ENCODE measurements at places on chromosomes 7 and 10. TPM values are rescaled to one million over a fixed set of nuclear protein-coding genes. Genes with fewer than 3 reads are reported as not detected.
A peak's percentile ranks its signal among the peaks of the same experiment; 100 is the strongest.

DNA sequence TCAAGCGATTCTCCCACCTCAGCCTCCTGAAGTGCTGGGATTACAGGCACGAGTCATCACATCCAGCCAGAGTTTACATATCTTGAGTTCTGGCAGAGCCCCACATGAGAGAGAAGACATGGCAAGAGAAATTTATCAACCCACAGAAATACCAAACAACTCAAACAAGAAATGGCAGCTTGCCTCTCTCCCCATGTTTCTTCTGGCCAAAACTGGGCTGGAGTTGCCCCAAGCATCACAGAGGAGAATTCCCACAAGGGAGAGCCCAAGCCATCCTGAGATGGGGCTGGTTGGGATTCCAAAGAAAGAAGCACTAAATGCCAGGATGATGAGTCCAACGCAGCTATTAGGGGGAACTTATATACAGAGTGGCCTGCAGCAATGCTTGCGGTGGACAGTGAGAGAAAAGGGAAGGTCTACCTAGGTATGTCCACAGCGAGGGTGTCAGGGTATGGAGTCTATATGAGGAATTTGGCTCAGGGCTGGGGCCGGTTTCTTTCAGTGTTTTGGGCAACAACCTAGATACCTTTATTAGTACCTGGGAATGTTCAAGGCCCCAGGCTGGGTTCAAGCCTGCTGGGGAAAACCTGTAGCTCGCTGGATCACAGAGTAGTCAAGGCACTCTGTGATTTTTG, 14.5 kb upstream of the PAX4 start:
- DNase-seq = no peak

DNA sequence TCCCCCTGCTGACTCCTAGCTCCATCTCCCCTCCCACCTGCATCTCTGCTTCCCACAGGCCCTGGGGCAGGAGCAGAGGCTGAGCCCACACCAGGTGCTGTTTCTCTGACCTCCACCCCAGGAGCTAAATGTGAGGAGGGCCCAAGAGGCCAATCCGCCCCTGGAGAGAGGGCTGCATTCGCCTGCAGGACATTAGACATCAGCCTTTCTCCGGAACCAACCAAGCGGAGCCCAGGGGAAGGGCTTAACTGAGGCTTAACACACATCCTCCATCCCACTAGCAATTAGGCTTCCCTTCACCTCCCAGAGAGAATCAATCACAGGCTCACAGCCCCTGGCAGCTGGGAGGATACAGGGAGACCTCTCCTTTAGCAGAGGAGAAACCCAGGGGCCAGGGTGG, 50.5 kb downstream of the SH3PXD2A start:
- no peak for DNase-seq

GRCh38 chr10:30833628-30833970, 198.1 kb downstream of the ZNF438 start:
- no peak for DNase-seq

DNA sequence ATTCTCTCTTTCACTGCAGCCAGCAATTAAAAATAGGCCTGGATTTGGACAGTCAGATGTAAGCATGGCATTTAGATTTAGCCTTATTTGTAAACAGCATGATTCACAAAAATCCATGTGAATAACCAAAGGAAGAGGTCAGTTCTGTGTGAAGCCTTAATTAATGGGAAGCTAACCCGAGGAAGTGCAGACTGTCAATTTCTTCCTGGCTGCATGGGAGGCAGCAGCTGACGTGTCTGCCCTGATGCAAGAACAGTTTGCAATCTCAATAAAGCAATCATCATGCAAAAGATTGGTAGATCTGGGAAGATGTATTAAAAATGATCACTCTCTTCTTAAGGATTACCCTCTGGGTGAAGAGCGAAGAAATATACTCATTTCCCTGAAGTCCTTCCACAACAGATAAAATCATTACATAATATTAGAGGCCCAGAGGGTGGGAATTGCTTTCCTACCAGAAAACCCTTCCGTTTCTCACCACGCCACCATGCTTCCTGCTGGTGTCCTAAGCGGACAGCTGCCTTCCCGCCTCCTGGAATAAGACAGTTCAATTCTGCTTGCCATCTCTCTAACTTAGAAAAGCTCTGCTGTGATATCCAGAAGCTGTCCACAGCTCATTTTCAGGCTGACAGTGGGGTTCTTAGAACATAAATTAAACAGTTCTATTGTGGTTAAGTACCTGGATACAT, 526.7 kb upstream of the NRP1 start:
- no peak for DNase-seq

DNA sequence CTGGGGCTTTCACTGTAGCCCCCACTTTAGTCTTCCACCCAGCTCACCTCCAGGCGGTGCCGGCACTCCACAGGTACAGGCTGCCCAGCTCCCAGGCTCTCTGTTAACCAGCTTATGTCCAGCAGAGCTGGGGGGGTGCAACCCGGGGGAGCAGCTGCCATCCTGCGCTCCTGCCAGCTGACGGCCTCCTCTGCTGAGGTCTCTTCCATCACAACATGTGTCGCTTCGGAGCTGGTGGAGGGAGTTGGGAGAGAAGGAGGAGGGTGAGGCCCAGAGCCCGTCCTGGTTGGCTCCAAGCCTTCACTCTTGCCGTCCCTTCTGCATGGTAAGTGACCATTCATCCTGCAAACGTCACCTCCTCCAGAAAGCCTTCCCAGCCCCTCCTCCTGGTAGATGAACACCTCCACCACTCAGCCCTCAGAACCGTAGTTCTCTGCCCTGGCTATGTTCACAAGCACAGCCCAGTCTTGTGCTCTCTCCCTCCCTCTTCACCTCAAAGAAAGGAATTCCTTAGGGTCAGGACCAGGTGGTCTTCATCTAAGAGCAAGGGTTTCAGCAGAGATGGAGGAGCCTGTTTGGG, 1.6 kb downstream of the POLM start:
- no peak for DNase-seq

DNA sequence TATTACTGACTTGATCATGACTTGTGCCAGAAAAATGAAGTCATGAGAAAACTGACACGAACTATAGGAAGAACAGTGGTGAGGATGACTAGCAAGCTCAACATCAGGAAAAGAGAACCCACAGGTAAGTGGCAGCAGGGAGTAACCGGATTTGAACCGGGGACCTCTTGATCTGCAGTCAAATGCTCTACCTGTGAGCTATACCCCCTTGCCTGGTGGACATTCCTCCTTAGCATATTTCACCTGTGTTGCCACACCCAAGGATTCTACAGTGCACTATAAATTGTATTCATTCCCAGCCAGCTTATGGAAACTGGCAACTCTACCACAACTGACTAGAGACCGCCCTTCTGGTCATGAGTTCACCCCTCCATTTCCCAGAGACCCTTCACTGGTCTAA, 97.5 kb upstream of the ZNF746 start:
- no peak for DNase-seq

PTPN20 gene
- 8.2 TPM for total RNA-seq

TMEM178B gene
- total RNA-seq = 0.26 TPM

DNA sequence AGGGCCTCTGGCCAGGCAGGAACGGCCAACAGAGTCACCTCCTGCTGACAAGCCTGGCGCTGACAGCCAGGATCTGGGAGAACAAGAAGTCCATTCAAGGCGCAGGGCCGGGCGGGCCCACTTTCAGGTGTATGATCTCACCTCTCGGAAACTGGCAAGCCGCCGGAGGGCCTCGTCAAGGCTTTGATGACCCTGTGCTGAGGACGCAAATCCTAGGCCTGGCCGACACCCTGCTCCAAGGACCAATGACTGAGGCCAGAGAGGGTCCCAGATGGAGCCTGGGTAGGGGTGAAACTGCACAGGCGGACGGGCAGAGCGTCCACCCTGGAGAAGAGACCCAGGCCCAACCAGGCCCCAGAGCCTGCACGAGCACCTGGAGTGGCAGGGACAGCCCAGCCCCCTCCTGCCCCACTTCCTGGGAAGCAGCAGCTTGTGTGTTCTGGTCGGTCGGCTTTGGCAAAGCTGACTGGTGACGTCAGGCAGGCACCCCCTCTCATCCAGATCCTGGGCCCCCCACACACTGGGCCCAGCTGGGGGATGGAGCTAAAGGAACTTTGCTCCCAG, 30.6 kb downstream of the MYL10 start:
- DNase-seq = peak; percentile 70

CHPF2 gene
- 49.1 TPM for total RNA-seq

GRCh38 chr7:73966062-73966940, 61.7 kb upstream of the ELN start:
- DNase-seq = peak; percentile 62

DNA sequence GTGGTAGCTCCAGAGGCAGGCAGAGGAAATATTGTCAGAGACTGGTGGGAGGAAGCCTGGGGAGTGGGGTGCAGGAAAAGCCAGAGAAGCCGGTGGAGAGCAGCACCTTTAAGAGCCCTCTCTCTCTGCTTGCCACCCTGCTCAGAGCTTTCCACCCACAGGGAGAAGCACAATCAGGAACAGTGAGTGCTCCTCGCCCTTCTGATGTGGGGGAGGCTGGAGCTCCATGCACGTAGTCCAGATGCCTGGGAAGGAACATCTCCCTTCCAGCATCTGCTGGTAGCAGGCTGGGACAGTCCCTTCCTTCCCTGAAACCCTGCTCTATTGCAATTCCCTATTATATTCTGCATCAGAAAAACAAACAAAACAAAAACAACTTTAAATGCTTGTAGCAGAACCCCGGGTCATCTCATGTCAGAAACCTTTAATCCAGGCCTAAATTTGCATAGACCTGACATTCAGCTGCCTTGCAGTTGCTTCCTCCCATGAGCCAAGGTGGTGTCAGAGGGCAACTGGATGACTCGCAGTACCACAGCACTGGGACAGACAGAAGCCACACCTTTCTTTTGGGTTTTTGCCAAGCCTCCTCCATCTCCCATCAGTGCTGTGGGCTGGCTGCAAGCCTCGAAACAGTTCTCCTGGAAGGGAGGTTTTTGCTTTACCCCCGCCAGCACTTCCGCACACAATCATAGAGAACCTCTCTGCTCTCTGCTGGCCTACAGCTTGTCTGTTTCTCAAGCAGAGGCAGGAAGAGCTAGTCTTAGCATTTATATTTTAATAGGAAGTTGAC, 13.1 kb downstream of the AVPI1 start:
- no peak for DNase-seq

DNA sequence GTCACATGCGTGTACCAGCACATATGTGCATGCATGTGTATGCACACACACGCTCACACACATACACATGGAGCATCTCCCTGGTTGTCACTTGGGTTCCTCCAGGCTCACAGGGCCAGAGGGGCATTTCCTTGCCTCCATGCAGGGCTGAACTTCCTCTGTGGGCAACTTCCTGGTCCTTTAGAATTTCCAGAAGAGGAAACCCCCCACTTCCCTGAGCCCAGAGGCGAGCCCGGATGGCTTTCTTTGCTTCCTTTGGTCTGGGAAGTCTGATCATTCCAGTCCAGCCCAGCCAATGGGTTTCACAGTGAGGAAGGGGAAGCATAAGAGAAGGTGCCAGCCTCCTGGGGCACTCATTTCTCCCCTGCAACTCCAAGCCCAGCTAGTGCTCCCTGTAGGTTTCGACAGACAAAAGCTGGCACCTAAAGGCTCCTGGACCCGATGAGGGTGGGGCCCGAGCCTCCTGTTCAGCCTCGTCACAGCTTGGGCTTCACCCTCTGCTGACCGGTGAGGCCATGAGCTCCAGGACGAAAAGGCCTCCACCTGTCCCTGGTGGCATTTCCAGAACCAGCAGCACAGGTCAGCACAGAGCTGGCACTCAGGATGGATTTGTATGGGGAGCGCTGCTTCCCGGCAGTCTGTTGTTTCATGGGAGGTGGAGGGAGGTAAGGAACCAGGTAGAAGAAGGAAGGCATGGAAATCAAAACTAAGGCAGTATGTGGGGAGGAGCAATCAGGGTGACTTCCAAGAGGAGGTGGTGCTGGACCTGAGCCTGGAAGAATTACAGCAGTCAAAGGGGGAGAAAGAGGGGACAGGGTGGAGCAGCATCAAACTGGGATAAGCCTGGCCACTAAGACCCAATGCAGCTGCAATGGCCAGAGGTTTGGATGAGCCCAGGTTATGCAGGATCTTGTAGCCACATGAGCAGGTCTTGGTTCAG, 23.7 kb downstream of the BTBD16 start:
- no peak for DNase-seq

DNA sequence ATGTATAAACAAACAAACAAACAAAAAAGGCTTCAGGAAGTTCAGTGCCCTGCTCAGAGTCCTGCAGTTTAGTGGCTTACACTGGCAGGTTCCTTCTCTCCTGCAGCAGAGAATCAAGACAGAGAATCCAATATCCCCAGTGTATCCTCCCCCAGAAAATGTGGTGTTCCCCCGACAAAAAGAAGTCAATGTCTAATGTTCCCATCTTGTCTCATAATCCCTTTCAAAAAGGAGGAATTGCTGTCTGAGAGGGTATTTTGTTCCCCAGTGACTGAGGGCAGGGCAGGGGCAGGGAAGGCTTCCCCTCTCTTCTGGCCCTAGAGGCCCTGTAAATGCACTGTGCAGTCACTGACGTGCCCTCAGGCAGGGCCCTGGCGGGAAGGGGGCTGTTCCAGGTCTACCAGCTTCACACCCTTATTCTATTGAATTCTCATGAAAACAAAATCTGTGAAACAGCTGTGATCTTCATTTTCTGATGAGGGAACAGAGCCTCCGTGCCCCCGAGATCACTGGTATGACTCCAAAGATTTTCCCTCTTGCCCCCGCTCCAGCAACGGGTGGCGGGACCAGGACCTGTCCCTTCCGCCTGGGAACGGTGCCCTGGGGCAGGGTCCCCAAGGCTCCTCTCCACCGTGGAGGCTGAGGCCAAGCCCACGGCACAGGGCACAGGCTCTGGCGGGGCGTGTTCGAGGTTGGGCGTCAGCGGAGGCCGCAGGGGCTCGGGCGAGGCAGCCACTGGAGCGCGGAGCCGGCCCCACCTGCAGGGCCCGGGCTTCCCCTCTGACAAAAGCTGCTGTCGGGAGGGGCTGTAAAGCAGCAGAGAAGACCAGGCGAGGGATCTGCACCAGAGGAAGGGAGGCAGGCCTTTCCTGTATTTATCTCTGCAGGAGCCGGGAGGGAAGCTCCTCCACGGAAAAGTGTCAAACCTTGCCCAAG, 13.4 kb upstream of the WDFY4 start:
- no peak for DNase-seq

KCNIP2 gene
- 9.0 TPM for total RNA-seq

- no peak for DNase-seq
Measured at GRCh38 chr10:9339716-9340115, 1285.2 kb downstream of the GATA3 start.

GRCh38 chr7:18639711-18640110, 144.2 kb downstream of the HDAC9 start:
- no peak for DNase-seq

DNA sequence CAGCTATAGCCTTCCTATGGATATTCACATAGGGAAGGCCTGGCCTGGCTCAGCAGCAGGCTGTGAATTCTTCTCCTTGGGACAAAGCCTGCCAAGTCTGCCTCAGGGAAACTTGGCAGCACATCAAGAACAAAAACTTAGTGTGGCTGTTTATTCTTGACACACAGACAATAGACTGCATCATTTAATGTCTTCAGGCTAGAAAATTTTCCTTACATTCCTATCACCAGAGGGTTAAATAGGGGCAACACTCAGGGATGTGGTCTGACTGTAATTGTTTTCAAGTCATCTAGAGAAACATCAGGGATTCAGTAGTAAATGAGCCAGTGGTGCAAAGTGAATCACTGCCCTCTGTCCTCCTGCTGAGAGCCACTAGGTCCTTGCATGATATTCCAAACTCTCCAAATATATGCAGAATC, 137.3 kb downstream of the SEMA3C start:
- no peak for DNase-seq

SPOCK2 gene
- total RNA-seq = 7.3 TPM

- DNase-seq = no peak
Measured at GRCh38 chr7:88399696-88400240, 93.1 kb upstream of the STEAP4 start.

AQP1 gene
- 1,062 TPM for total RNA-seq

GRCh38 chr7:77258593-77258992, 59.0 kb upstream of the FGL2 start:
- no peak for DNase-seq

- DNase-seq = no peak
Measured at GRCh38 chr10:29668628-29669027, 33.9 kb upstream of the SVIL start.

SERPINE1 gene
- total RNA-seq = 57.1 TPM

Measured in aorta (tissue), 5 donors.